ENCODE measurements at places on chromosomes 3 and 15. TPM values are rescaled to one million over a fixed set of nuclear protein-coding genes. Genes with fewer than 3 reads are reported as not detected.

The GYG1 gene
- 33.4 TPM for total RNA-seq

The CTXN2 gene
- not detected for total RNA-seq

The KLHL6 gene
- 24.9 TPM for total RNA-seq

The SLITRK3 gene
- total RNA-seq, result not detected

The CCDC33 gene
- not detected for total RNA-seq

The KBTBD13 gene
- total RNA-seq, result under 0.01 TPM

The AMIGO3 gene
- total RNA-seq, result 3.8 TPM

The SNTN gene
- not detected for total RNA-seq

The C3orf85 gene
- not detected for total RNA-seq

The IGSF11 gene
- total RNA-seq, result 0.10 TPM

The CRTC3 gene
- 58.2 TPM for total RNA-seq

The LRRC15 gene
- total RNA-seq, result 0.10 TPM

The LMOD3 gene
- total RNA-seq, result not detected

The CCR2 gene
- 6.9 TPM for total RNA-seq

The COPG1 gene
- 61.7 TPM for total RNA-seq

The FGF7 gene
- 0.10 TPM for total RNA-seq

The FAM81A gene
- 0.94 TPM for total RNA-seq
